ENCODE measurements at places on chromosomes 5 and 9. TPM values are rescaled to one million over a fixed set of nuclear protein-coding genes. Genes with fewer than 3 reads are reported as not detected.

GRCh38 chr5:112968411-112969106 lies 8.0 kb upstream of the DCP2 start:
- no peak for DNase-seq

The C5orf34 gene
- total RNA-seq: 5.1 TPM

- no peak for DNase-seq
These were observed 228.1 kb upstream of the MEF2C start for GRCh38 chr5:89110916-89111646.

GRCh38 chr5:137082951-137083350 lies 416.2 kb downstream of the SPOCK1 start:
- no peak for DNase-seq

- DNase-seq: peak; percentile 86
These were observed at the start of gene DOCK2 for GRCh38 chr5:169637085-169637548. Gene DOCK2, plus strand, starts transcription at chr5:169637275. Its CDS starts 52 bp downstream, at chr5:169637327.

- no peak for DNase-seq
These were observed 24.8 kb downstream of the PTPN3 start for GRCh38 chr9:109473329-109473728.

DNA sequence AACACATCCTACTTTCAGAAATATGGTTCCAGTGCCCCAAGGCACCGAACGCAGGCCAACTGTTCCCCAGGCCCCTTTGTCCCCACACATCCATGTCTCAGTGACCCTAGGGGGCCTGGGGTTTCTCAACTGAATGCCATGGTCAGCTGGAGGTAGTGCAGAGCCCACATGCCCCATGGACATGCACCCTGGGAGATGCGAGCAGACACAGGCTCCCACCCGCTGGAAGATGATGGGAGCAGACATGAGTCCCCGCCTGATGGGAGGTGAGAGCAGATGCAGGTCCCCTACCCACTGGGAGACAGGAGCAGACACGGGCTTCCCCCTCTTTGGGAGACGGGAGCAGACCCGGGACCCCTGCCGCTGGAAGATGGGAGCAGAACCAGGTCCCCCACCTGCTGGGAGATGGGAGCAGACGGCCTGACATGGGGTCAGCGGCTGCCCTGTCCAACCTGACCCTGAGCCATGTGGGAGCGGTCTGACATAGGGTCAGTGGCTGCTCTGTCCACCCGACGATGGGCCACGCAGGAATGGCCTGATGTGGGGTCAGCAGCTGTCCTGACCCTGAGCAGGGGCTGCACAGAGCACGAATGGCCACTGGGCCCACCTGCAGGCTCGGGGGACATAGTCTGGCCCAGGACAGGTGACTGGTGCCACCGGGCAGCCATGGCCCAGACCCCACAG lies 18.4 kb downstream of the ZDHHC11B start:
- DNase-seq: no peak

The NKD2 gene
- total RNA-seq: not detected

DNA sequence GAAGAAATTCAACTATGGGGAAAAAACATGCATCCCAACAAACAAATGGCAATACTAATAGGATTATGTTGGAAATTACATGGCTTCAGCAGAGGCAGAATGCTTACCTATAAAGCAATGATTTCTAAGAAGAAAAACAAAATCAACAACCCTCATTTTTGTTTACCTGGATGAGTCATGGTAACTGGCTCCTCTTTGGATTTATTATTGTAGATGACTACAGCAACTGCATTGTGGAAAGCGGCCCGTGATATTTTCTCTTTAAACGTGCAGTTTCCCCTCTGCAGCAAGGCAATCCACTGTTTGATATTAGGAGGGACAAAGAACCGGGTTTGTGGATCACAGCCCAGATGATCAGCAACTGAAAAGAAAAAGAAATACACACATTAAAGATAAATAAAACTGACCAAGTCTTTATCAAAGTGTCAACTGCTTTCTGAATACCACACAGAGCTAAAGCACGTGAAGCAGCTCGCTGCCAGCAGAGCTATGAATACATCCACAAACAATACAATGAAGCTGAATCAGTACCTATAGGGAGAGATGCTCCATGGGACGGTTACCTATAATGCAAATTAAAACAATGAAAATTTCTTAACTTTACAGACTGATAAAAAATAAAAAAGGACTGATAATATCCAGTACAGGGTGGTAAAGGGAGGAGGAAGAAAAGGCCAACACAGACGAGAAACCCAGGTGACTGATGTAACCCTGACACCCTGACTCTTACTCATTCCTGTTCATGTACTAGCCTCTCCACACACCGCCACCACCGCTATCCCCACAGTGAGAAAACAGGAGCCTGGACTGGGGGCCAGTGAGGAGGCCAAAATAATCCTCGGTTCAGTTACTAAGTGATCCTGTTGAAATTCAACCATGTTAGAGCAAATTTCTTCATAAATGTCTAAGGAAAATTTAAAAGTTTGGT lies 31.0 kb downstream of the RNF130 start:
- no peak for DNase-seq

DNA sequence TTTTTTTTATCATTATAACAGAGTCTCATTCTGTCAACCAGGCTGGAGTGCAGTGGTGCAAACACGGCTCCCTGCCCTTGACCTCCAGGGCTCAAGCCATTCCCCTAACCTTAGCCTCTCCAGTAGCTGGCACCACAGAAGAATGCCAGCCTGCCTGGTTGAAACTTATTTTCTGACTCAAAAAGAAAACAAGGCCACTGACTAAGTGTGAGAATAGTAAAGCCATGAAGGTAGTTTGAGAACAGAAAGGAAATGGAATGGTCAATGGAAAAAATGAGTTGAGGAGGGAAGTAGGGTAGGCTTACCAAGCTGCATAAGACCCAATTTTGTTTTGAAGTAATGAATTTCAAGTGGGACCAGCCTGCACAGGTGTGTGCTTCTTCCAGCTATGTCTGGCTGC lies 82.8 kb upstream of the RORB start:
- DNase-seq: no peak

DNA sequence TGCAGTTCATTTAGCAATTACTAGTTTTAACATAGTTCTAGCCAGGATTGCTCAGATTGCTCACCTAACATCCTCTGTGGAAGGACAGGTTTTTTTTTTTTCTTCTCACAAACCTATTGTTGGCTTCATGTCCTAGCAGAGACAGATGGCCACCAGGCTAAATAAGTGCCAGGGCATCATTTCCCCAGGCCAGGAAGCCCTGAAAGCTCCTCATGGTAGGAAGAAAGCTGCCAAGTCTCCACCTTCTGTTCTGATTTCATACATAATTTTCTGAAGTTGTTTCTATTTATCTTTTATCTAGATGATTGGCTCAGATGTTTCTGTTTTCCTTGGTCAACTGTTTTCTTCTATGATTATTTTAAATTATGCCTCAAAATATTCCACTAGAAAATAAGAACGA lies 31.0 kb downstream of the EFCAB9 start:
- DNase-seq: no peak

The TAS2R1 gene
- not detected for total RNA-seq

The SPATA31C1 gene
- not detected for total RNA-seq

- no peak for DNase-seq
These were observed 221.4 kb downstream of the RAB3C start for GRCh38 chr5:58804291-58804690.

GRCh38 chr9:3758816-3759576 lies 233.2 kb upstream of the RFX3 start:
- DNase-seq: no peak

DNA sequence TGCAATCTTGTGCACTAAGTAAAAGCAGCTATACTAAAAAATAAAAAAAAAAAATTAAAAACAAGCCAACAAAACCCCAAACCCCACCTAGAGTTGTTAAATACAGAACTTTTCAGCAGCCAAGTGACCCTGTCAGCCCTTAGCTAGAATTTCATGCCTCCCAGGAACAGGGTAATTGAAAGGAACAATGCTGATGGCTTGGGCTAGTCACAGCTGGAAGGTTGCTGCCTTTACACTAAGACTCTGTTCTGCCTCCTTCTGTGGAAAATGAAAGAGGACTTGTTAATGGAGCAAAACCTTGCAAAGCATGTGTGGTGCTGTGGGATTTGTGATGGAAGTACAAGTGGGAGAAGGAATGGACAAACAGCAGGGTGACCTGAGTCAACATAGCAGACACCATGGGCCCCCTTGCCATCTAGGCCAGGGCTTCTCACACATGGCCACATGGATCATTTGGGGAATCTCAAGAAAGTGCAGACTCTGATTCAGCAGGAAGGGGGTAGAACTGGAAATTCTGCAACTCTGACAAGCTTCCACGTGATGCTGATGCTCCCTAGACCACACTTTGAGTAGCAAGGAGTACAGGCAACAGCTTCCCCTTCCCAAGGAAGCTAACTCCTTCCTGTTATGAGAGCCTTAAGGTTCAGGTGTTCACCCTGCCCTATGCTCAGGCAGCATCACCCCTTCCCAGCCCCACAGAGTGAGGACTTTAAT lies 14.9 kb upstream of the TMEM252 start:
- no peak for DNase-seq

GRCh38 chr5:1035421-1036405 lies 27.1 kb downstream of the NKD2 start:
- DNase-seq: no peak

The KLHL3 gene
- total RNA-seq: 10.4 TPM

Measured in B cell (primary cell).